Activated CD4-positive, CD25-positive, alpha-beta regulatory T cell (primary cell): ENCODE measurements at places on chromosomes 12 and 14.

GRCh38 chr14:75806352-75806832 is 145.3 kb downstream of the TTLL5 start:
- DNase-seq, result no peak

- no peak for DNase-seq
Measured at GRCh38 chr12:24778486-24779304, 170.2 kb downstream of the BCAT1 start.

GRCh38 chr14:69360438-69361108 is 37.5 kb downstream of the ERH start:
- DNase-seq, result no peak

DNA sequence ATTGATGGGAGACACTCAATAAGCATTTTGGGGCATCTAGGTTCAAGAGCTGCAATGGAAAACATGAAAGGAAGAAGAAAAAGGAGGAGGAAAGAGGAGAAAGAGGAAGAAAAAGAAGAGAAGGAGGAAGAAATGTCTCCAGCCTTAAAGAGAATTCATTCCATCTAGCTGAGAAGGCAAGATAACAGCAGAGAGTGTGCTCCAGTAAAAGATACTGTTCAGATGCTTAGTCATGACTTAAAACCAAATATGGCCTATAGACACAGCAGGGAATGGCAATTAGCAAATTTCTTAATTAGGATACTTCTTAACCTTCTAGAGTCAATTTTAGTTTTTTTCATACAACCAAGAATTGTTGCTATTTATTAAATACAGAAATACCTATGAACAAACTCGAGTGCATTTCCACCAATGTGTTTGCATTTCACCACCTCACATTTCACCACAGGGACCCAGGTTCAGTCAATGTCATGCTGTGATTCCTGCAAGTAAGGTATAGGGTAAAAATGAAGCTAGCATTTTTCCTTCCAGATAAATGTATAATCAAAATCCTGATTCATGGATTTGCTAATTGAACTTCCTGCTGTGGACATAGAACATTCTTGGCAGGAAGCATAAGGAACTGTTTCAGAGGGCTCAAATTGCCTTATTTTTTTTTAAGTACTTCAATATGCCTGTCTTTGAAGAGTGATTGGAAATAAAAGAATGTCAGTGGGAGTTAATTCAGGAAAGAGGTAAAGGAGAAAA is 177.8 kb downstream of the RPS29 start:
- no peak for DNase-seq

- DNase-seq, result no peak
Measured at GRCh38 chr14:20657216-20658211, 16.0 kb upstream of the OR6S1 start.

- DNase-seq, result peak; percentile 42
Measured at GRCh38 chr14:55807053-55807880, 227.3 kb downstream of the KTN1 start.

DNA sequence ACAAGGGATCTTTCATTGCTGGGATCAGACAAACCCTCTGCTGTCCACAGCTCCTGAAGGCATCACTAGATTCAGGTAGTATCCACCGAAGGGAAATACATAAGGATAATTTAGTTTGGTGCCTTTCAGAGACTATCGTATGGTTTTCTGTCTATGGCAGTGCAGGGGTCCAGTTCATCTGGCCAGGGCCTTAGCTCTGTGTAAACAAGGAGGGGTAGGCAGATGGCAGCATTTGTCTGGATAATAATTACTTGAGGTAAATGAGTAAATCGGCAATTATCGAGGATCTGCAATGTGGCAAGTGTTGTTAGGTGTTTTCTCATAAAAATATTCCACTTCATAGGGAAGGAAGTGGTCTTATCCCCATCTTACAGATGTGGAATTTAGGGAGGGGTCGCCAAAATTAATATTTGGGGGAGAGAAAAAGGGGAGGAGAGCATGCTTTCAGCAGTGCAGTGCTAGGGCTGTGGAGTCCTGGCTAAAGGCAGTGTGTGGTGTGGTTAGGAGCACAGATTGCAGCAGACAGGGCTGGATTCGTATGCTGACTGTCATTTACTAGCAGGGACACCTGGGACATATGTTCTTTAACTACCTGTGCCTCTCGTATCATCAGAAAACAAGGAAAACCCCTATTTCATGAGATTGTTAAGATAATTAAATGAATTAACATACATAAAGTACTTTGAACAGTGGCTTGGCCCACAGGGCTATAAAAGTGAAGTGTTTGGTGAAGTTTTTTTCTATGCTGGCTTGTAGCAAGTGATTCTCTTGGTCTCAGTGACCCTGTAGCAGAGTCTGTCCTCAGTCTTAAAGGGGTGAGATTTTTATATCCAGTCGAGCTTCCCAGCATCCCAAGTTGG is 27.1 kb downstream of the RASSF8 start:
- DNase-seq, result no peak

- DNase-seq, result no peak
Measured at GRCh38 chr14:99064262-99064954, 207.6 kb downstream of the BCL11B start.

GRCh38 chr12:64571411-64571810 is 38.9 kb upstream of the RASSF3 start:
- no peak for DNase-seq

- no peak for DNase-seq
Measured at GRCh38 chr14:55780156-55780946, 200.3 kb downstream of the KTN1 start.

DNA sequence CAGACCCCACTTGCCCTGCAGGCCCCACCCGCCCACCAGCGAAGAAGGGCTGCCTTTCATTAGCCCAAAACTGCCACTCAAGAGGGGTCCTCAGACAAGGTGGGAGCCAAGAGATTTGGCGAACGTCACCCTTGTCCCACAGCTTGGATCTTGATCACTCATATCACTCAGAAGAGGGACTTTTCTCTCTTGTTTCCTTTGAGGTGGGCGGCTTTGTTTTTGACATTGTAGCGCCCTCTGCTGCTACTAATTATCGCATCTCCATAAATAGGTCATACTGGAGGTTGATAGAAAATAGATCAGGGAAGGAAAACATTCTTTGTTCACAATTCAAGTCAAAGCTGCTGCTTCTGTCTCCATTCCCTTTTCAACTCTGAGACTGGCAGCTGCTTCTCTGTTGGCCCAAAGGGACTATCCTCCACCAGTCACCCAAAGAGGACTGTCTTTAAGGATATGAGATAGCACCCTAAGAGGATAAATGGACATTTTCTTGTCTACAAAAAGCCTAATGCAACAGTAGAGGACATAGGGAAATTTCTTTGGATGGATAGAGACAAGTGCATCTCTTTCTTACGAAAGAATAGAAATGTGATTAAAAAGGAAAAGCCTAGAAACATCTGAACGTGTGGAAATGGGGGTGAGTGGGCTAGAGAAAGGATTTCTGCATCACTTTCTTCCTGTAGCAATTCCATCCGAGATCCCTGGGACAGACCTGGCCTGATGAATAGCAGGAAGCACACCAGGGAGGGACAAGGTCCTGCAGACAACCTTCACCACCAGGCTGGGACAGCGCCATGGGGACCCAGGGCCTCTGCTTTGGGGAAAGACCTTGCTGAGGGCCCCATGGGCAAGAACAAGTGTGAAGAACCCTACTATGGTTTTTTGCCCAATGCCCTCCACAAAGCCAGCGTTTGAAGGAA is 115.8 kb downstream of the DAD1 start:
- DNase-seq, result no peak

GRCh38 chr12:51429700-51430099 is 5.1 kb downstream of the SLC4A8 start:
- no peak for DNase-seq

GRCh38 chr14:61213920-61214319 is 67.2 kb downstream of the TMEM30B start:
- DNase-seq, result no peak

- no peak for DNase-seq
Measured at GRCh38 chr14:57464008-57464730, 29.5 kb downstream of the CCDC198 start.

GRCh38 chr12:95815632-95816212 is 25.2 kb upstream of the NTN4 start:
- no peak for DNase-seq

DNA sequence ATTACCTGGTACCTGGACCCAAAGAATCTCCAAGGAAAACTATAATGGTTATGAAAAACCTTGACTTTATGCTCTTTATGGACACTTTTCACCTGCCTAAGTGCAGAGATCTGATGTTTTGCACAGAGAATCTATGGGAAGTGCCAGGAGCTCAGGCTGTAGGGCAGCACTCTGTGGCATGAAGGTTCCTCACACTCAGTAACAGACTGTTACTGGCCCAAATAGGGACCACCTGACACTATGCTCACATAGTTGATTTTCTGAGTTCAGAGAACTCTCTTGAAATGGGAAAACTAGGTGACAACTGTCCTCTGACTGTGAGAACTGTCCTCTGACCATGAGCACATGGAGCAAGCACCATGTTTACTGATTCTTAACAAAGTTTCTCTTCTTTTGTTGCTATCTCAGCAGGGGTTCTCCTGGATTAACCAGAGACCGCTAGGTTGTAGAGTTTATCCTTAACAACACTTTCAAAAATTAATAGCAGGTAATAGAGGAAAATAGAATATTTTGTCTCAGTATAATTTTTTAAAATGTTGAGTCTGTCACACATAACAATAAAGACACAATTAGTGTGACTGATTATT is 101.6 kb downstream of the STXBP6 start:
- DNase-seq, result no peak

DNA sequence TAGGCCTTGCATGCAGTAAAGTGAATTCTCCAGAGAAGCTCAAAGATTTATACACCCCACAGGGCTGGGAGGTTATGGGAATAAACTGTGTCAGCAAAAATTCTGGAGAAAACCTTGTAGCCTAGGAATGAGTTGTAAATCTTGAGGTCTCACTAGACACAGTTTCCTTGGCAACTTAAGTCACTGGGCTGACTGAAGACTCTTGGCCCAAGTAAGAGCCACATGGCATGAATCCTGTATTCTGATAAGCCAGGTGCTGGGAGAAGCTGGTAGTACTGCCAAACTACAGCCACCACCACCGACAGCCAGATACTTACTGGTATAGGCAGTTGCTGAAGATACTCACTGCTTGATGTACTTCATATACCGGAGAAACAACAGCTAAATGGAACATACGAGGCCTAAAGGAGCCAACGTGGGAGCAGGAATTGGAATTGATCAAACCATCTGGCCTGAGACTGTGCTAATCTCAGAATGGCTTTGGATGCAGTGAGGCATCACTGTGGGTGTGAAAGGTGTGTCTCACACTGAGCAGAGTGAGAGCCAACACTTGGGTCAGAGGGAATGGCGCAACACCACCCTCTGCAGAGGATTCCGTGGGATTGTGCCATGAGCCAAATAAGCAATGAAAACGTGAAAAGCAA is 102.8 kb upstream of the TMCC3 start:
- DNase-seq, result no peak

DNA sequence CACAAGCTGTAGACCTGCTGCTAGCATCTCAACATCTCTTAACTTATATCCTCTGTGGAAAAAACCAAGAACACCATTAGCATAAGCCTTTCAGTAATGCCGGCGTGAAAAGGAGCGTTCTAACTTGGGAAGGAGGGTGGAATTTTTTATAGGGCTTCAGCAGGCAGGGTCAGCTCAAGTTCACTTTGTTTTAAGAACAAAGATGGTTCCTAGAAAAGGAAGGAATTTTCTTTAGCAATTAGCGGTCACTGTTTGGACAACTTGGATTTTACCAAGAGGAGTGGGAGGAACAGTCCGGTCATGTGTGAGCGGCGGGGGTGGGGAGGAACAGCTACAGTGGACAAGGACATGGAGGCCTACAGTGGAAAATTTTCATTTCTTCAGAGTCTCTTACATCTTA is 35.9 kb downstream of the BBS10 start:
- no peak for DNase-seq

GRCh38 chr14:84323450-84323849 is 1206.5 kb upstream of the FLRT2 start:
- DNase-seq, result no peak

DNA sequence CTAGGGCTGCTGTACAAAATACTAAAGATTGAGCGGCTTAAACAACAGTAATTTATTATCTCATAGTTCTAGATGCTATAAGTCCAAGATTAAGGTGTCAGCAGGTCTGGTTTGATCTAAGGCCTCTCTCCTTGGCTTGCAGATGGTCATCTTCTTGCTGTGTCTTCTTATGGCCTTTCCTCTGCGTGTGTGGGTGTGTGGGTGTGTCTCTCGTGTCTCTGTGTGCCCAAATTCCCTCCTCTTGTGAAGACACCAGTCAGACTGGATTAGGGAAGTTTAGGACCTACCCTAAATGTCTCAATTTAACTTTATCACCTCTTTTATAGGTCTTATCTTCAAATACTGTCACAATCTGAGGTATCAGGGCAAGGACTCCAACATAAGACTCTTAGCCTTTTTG is 28.3 kb downstream of the DDHD1 start:
- no peak for DNase-seq

GRCh38 chr12:47547077-47547476 is 158.8 kb downstream of the RPAP3 start:
- no peak for DNase-seq

DNA sequence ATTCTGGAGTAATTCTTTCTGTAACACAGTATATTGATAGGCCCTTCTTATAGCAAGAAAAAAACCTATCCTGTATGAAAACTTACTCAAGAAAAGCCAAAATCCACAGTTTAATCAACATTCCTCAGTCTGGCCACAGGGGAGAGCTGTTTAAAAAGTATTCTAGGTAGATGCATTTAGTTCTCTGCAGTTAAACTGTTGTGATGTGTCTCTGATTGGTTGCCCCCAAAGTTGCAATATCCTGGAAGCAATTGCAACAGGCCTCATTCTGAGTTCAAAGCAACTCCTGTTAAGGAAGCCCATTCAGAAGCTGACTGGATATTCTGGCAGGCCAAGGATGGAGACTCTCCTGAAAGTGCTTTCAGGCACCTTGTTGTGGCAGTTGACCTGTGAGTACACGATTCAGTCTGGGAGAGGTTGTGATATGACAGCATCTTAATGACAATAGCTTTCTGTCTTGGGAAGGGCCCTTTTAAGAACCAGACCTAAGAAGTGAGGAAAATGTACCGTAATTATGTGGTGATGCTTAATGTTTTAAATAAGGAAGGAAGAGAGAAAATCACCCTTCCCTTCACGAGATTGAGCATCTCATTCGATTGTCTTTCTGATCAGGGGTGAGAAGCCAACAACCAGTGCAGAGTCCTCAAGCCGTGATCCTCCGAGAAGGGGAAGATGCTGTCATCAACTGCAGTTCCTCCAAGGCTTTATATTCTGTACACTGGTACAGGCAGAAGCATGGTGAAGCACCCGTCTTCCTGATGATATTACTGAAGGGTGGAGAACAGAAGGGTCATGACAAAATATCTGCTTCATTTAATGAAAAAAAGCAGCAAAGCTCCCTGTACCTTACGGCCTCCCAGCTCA is 420.7 kb downstream of the DAD1 start:
- no peak for DNase-seq
